ENCODE measurements at places on chromosomes 5 and 9.

DNA sequence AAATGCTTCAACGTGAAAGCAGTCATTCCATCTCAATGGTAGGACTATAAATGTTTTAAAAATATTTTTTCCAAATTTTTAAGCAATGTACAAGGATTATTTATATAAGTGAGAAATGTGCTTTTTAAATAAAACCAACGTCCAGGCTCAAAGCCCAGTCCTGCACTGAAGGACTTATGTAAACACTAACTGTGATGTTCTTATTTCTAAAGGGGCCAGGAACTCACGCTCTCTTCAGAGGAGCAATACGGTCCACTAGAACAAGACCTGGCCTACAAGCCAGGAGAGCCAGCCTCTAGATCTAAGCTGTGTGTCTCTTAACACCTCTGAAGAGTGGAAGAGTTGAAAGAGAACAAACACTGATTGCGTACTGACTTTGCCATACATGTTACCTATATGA, 12.1 kb downstream of the TTLL11 start:
- DNase-seq = no peak

DNA sequence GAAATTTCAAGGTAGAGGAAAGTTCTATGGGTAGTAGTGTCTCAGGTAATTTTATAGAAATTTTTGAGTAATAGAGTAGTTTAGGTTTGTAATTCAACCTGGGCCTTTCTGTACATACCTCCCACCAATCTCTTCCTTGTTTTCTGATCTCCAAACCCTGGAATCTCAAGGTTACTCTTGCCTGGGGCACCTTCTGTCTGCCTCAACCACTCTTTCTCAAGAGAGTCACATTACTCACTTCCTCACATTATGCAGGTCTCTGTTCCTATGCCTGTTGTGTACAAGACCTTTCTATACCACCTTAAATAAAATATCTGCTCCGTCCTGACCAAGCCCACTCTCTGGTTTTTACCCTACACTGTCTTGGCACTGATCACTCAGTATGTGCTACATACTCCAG, 412.6 kb upstream of the CTNND2 start:
- no peak for DNase-seq

GRCh38 chr5:31485376-31486207, 46.3 kb downstream of the DROSHA start:
- DNase-seq = no peak

DNA sequence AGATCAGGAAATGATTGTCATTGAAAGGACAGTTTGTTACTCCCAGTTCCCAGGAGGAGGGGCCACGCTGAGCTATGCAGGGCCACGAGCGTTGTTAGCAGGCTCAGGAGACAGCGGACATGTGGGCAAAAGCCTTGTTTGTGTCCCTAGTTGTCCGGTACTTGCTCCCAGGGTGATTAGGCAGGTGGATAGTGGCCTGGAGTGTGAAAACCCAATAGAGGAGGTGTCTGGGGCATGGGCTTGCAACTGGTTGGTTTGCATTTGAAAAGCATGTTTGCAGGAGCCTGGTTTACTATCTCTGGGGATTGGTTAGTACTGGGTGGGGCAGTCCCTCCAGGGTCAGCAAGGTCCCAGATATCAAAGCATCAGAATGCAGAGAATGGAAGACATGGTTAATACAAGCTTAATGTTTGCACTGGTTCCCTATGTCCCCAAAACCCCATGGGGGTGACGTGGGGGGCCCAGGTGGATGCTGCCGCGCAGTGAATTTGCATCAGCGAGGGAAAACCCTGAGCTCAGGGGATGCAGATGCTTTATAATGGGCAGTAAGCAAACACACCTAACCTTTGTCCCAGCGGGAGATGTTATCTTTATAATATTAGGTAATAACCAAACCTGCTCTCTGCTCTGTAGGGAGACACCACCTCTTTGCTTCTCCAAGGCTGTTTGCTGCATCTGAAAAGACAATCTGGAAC, 39.7 kb downstream of the ROPN1L start:
- no peak for DNase-seq

GRCh38 chr5:155969537-155969936, 357.4 kb upstream of the SGCD start:
- no peak for DNase-seq

DNA sequence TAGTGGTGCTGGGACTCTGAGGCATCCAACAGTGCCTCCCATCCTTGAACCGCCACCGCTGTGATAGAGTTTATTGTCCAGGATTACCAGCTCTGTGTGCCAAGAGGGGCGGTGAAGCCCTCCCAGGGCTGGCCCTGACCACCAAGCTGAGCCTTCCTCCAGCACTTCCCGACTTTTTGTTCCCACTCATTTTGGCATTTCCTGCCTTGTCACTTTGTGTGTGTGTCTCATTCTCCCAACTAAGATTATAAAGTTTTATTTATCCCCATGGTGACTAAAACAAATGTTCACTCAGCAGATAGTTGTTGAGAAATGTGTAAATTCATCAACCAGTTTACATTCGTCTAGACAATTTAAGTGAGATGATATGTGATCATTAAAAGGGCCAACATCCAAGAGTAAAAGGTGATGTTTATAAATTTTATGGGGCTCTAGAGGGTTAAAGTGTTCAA, 2.5 kb downstream of the F2R start:
- no peak for DNase-seq

- DNase-seq = no peak
These were observed at the start of gene C6 for GRCh38 chr5:41213340-41213739. Gene C6 (minus strand): TSS chr5:41213532. CDS start chr5:41203230, 10,302 bp downstream.

DNA sequence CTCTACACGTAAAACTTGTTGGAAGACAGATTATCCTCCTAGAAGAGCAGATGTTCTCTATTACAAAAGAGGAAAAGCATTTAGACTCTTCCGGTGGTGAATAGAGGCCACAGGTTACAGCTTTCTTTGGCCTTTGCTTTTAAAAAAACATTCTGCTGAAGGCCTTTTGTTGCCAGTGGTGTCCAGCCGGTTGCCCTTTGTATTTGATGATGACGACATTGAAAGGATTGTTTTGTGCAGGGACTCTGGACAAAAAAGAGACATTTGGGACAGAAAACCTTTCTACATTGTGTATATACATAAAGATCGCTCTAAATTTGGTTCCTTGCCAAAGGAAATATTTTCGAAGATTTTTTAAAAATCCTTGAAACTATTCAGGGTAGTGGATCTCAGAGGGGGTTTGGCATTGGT, 180.3 kb downstream of the C9orf152 start:
- no peak for DNase-seq

- DNase-seq = no peak
These were observed 155.0 kb downstream of the MAN2A1 start for GRCh38 chr5:109844695-109845094.

GRCh38 chr9:72278959-72279358, 86.0 kb downstream of the ZFAND5 start:
- DNase-seq = no peak

DNA sequence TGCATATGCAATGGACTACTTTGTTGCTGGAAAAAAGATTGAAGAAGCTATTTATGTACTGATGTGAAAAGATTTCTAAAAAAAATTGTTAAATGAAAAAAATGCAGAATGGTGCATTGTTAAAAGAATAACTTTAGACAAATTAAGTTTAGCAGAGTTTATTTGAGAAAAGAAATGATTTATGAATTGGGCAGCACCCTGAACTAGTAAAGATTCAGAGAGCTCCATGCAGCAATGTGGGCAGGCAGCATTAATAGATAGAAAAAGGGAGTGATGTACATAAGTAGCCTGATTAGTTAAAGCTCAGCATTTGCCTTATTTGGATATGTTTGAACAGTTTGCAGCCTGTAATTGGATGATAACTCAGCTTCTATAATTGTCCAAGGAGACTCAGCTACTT, 677.9 kb upstream of the SEMA6A start:
- DNase-seq = no peak

DNA sequence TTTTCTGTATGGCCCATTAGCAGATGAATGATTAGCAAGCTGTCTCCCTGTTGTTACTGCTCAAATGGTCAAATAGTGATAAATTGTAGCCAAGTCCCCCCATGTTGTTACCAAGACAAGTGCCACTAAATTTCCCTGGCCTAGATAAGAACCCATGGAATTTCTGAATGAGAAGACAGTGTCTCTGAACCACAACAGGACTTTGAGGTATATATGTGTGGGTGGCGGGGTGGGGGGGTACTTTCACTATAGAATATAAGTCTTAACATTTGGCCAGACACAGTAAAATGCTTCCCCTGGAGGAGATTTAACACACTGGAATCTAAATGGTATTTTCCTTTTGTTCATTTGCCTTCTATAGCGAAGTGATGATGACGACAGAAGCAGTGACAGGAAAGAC, 28.7 kb downstream of the XPA start:
- no peak for DNase-seq

DNA sequence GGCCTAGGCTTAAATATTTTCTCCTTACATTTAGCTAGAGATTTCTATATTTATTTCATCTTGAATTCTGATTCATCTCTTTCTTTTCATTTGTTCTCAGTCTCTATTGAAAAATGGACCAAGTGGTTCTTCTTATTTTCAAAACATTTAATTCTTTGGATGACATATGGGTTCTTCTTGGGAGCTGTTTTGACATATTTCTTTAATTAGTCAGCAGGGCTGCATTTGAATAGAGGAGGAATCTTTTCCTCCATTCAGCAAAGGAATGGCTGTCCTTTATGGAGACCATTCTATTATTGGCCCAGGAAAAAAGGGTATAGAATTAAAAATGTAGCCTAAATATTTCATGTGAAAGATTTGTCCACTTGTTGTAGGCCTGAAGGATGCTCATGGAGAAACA, 109.9 kb downstream of the RPS23 start:
- no peak for DNase-seq

- no peak for DNase-seq
These were observed 376.6 kb downstream of the SPOCK1 start for GRCh38 chr5:137122558-137122957.

- DNase-seq = no peak
These were observed 144.4 kb downstream of the KCTD16 start for GRCh38 chr5:144315026-144315425.

DNA sequence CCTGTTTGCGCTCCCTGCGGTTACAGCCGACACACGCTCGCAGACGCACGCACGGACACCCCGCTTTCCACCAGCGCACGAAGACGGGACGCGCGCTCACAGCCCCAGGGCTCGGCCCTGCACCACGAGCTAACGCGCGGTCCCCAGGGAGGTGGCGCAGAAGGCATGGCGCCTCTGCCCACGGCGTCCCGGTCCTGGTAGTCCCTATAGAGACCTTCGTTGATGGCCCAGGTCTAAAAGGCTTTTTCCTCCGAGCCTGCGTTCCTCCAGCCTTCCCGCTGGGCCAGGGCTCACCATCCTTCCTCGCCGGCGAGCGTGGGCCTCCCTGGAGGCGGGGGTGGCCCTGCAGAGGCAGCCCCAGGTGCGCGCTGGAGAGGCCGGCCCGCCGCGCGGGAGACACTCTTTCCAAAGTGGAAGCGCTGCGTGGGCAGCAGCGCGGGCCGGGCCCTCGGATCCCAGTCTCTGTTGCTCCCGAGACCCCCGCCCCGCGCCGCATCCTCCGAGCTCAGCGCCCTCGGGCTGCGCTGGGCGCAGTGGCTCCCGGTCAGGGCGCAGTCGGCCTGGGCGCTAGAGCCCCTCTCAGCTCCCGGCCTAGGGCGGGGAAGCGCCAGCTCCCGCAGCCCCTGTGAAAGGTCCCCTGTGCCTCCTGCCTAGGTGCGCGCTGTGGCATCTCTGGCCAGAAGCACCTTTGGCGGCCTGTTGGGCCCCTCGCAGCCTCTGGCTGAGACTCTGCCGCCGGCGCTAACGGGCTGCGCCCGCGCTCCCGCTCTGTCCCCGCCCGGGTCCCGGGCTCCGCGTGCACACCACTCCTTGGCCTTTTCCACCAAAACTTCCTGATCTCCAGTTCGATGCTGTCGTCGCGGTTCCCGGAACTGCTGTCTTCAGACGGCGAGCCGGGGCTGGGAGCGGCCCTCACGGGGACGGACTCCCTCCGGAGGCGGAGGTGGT, 31.9 kb upstream of the FANCC start:
- DNase-seq = no peak

- DNase-seq = no peak
These were observed 65.9 kb upstream of the C5orf46 start for GRCh38 chr5:147972076-147972840.

DNA sequence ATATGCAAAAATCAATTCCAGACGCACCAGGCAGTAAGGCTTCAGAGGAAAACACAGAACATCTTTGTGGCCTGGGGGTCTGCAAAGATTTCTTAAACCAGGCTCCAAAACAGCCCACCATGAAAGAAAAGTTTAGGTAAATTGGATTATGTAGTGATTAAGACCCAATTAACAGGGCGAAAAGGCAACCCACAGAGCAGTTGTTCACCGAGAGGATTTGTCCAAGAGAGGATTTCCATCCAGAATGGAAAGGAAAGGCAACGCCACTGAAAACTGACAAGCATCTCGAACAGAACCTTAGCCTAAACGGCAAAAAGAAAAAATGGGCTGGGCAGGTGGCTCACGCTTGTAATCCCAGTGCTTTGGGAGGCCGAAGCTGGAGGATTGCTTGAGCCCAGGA, 37.4 kb downstream of the GLT6D1 start:
- DNase-seq = no peak

GRCh38 chr5:138339091-138339456, 1.0 kb downstream of the FAM53C start:
- DNase-seq = no peak

- DNase-seq = no peak
These were observed 29.9 kb upstream of the NKD2 start for GRCh38 chr5:978693-979092.

GRCh38 chr9:114394523-114395333, 6.9 kb upstream of the AKNA start:
- no peak for DNase-seq

GRCh38 chr9:36995927-36996705, 38.0 kb downstream of the PAX5 start:
- DNase-seq = no peak

GRCh38 chr9:129026442-129027223, 1.5 kb downstream of the SH3GLB2 start:
- DNase-seq = no peak

GRCh38 chr9:133981589-133981957, 10.6 kb downstream of the VAV2 start:
- no peak for DNase-seq

DNA sequence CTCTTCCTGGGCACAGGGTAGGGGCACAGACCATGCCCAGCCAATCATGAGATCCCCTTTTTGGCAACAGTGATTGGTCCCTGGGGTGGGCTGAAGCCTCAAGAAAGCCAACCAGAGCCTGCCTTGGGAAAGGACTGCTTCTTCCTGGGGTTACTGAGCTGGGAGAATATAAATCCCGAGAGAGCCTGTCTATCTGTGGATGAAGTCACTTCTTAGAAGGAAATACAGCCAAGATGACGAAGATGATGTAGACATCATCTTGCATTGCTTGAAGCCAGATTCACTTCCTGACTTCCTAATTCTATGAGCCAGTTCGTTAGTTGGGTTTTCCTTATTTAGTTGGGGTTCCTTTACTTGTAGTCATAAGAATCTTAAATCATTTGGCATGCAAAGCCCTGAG, 50.1 kb upstream of the PWWP2A start:
- no peak for DNase-seq

DNA sequence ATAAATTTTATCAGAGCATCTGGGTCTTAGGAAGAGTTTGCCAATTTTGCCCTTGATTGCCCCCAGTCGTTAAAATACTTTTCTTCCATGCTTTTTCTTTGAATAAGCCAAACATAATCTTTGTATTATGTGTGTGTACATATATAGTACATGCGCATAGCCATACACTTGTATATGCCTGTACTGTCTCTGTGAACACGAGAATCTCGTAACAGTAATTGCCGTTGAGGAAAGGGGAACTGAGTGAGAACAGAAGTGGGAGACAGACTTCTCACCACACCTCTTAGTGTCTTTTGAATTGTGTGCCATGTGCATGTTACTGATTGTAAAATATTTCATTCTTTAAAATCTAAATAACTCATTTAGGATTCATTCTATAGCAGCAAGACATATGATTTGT, 79.6 kb upstream of the GRHPR start:
- no peak for DNase-seq

- DNase-seq = no peak
These were observed 814 bp downstream of the KIF12 start for GRCh38 chr9:114098021-114098935.
